Astrocyte of the spinal cord (primary cell): ENCODE measurements at places on chromosomes 13 and 19.

GRCh38 chr19:1149259-1150045 lies 24.6 kb downstream of the SBNO2 start:
- no peak for DNase-seq

- peak; percentile 85 for DNase-seq
Measured at GRCh38 chr13:31638577-31638976, 100.7 kb upstream of the RXFP2 start.

DNA sequence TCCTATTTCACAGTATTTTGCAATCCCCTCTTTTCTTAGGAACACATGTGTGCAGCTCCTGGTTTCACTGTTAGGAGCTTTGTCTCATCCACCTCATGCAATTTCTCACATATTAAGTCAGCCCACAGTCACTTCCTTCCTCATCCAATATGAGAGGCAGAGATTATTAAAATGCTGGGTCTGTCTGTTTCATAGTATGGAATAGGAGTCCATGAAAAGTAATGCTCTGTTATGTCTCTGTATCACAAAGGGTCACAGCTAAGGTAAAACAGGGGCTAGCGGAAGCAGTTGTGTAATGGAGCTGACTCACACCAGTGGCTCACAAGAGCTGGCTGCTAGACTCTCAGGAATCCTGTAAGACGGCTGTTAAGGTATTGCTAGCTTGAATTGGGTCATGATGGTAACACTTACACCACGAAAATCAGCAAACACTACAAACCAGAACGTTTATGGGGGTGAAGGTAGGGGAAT lies 216.5 kb downstream of the EFNB2 start:
- peak; percentile 93 for DNase-seq

GRCh38 chr13:45678282-45678681 lies 23.8 kb upstream of the CBY2 start:
- no peak for DNase-seq

- peak; percentile 44 for DNase-seq
Measured at GRCh38 chr19:11587302-11587974, 9.8 kb upstream of the ZNF627 start.

DNA sequence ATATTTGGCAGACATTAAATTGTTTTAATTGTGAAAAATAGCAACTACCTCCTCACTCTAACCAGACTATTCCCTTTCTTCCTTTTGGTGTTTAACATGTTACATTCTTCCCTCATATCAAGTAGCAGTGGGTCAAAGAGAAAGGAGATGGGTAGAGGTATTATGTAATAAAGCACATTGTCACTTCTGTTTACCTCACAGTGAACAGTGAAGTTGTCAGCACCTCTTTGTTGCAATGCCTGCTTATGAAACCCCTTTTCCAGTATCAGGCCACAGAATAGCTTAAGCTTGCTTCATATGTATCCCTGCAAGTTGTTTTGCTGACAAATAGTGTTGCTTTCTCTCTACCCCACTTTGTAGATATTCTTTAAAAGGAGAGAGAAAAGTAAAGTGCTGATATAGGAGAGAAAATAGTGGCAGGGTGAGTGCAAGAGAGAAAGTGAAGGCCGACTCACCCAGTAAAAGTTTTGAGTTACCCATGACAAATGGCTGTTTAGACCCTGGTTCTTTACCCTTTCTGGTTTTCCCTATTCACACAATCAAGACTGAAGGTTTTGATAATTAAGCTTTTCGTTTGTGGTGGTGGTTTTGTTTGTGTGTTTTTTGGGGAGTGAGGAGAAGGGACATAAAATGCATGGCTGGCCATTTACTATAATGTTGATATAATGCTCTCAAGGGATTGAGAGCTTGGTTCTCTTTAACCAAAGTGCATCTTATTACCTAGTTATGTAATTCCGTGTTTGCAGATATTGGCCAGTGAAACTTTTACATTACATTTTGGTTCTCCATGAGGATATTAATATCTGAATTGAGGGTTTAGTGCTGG lies 3.7 kb downstream of the ITM2B start:
- no peak for DNase-seq

DNA sequence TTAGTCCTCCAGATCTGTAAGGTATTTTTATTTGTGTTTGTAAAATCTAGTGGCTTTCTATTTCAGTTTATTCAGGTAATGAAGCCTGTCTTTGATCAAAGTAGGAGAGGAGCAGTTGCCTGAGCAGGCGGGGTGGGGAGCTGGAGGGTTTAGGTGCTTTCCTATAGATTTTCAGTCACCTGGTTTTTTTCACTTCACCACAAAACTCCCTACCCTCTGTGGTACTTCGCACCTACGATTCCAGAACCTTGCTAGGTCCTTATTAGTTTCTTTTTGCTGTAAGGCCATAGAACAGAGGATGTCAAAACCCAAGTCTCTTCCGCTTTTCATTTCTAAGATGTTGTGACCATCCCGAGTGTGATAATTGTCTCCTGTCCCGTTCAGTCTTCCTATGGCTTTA lies 26.6 kb downstream of the SLAIN1 start:
- no peak for DNase-seq

DNA sequence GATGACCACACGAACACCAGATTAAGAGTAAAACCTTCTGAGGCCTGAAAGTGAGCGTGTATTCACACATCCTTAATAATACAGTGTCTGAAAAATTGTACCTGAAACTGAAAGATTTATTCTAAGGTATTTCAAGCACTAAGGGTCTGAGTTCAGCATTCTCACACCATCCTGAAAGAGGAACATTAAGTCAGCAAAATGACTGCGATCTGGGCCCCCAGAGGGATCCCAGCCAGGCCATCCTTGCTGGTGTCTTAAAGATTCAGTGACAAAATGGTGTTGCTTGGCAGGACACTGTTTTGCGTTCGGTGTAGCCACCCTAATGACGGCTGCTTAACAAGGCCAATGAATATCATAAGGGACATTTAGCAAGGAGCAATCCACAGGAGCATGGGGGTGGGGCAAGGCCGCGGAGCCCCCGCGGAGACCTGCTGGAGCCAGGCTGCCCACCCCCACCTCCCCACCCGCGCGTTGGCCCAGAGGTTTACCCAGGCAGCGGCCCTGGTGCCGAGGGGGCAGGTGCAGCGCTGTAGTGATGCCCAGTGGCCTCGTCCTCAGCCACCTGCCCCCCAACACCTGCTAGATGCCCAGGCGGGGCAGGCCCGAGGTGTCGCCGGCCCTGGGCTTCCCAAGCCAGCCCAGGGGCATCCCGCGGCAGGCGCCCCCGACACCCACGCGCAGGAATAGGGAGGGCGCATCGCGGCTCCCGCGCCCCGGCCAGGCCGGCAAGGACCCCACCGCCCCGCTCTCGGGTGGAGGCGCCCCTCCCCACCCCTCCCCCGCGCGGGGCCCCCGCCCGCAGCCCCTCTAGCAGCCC lies 742 bp downstream of the NALCN start:
- no peak for DNase-seq

DNA sequence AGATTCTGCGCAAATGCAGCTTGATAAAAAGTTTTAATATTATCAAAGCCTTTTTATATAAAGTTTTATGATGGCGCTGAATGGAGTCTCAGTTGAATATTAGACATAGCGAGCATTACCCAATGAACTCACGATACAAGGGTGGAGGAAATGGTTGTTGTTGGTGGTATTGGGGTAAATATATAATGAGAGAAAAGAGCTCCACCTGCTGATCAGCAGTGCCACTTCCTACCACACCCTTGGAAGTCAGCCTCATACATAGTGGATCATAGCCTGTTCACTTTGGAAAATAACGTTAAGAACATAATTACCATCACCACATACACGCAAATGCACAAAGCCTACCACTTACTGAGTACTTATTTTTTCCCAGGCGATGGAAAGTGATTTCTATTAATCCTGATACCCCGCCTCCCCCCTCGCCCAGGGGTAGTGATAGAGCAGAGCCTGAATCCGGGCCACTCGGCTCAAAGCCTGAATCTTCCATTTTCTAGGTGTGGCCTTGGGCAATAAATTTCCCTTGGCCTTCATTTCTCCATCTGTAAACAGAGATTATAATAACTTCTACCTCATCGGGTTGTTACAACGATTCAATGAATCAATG lies 358.3 kb downstream of the KLF5 start:
- no peak for DNase-seq

DNA sequence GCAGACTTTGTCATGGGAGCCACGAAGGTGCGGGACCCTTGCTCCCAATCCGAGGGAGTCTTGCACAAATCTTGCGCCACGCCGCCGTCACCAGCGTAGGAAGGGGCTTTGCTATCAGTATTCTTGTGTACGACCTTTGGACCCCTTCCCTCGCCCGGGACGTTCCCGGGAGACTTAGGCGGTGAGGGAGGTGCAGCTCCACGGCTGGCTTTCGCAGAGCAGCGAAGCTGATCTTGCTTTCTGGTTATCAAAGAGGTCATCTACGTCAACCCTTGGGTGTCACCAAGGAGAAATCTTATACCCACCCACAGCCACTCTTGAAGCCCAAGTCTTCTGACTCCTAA lies 583 bp downstream of the TECR start:
- no peak for DNase-seq

- DNase-seq, result peak; percentile 76
Measured at GRCh38 chr19:48674921-48675824, 2.4 kb upstream of the NTN5 start.

DNA sequence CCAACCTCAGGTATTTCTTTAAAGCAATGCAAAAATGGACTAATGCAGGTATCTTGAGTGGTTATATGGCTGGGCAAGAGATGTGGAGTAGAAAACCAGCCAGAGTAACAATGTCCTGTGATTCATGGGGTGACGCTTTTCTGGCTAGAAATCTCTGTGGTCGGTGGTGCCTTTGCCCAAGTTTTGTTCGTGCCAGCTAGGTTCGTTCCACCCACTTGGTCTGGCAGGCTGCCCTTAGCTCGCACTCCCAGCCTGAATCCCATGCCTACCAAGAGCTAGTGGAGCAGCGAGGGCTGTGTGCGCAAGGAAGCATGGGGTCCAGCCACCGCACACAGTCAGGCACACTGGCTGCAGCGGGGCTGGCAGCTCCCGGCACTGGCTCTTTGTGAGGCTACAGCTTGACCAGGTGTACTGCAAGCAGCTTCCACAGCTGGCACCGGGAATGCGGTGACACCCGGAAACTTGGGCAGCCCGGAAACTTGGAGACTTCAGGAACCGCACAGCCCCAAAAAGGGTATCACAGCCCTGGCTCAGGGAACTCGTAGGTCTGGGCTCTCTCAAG lies 349.6 kb upstream of the PCDH20 start:
- DNase-seq, result no peak

- DNase-seq, result no peak
Measured at GRCh38 chr19:30402436-30403202, 30.4 kb downstream of the ZNF536 start.

GRCh38 chr19:47752440-47753211 lies 7.3 kb downstream of the NOP53 start:
- no peak for DNase-seq
